Activated effector memory CD4-positive, alpha-beta T cell treated with anti-CD3 and anti-CD28 coated beads, Interleukin-2, amount 50 U/mL, for 16 hours (primary cell): ENCODE measurements at places on chromosomes 7 and 10.

- no peak for DNase-seq
Measured at GRCh38 chr7:151844071-151844824, 32.7 kb downstream of the PRKAG2 start.

DNA sequence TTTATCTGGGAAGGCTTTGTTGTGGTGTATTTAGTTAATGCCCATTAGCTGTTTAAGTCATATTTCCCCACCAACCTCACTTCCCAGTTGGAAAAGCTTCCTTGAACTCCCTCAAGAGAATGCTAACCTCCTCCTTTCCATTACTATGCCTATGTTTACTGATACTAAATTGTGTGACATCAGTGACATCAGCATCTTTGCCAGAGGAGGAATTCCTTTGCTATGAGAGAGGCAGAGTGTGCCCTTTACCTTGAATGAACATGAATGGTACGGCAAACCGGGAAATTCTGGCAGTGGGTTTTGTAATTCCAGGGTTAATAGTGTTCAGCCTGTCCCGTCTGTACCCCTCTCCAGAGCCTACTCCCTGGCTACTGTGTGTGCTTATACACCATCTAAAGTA, 22.1 kb upstream of the GLCCI1 start:
- no peak for DNase-seq

- DNase-seq = peak; percentile 78
Measured at GRCh38 chr10:17616403-17617030, 657 bp downstream of the HACD1 start.

GRCh38 chr10:13018171-13018570, 16.7 kb upstream of the CCDC3 start:
- no peak for DNase-seq

DNA sequence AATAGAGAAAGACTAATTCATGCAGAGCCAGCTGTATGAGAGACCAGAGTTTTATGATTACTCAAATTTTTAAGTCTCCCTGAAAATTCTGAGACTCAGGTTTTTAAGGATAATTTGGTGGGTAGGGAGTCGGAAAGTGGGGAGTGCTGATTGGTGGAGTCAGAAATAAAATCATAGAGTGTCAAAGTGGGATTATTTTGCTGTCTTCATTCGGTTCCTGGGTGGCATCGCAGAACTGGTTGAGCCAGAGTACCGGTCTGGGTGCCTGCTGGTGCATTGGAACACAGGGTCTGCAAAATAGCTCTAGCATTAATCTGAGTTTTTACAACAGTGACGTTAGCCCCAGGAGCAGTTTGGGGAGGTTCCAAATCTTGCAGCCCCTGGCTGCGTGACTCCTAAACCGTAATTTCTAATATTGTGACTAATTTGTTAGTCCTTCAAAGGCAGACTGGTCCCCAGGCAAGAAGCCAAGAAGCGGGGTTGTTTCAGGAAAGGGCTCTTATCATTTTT, 32.4 kb downstream of the GPRIN2 start:
- peak; percentile 58 for DNase-seq

- DNase-seq = no peak
Measured at GRCh38 chr10:94343151-94343550, 19.6 kb downstream of the NOC3L start.

DNA sequence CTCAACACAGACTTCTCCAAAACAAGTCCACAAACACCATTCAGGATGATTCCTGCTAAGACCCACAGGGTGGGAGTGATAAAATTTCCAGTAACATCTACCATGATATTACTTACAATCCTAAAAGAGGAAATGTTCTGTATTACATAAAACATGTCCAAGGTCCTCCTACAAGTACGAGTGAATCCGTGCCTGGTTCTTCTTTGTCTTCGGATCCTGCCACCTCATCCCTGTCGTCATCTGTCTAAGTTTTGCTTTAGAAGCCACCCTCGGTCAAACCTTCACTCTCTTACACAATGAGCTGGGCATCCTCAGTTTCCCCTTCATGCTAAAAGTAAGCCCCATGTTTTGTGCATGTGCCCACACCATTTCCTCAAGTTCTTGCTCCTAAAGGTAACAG, 279.0 kb downstream of the KCNMA1 start:
- DNase-seq = no peak

DNA sequence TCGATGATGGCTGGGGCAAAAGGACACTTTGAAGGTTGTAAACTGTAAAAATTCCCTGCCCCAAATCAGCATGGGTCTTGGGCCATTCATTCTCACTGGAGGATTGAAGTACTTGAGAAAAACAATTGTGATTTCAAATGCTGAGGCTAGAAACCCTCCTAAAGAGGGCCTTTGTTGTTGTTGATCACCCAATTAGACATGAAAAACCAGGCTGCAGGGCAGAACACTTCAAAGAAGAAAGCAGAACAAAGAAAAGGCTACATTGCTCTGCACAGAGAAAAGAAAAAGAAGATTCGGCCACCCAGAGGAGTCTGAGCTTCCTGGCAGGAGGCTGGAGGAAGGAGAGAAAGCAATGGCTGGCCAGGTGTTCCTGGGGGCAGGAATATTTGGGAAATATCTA, 143.1 kb downstream of the NPY start:
- no peak for DNase-seq

GRCh38 chr10:3465406-3465891, 292.9 kb upstream of the PITRM1 start:
- DNase-seq = no peak

GRCh38 chr7:112145206-112145605, 61.0 kb downstream of the DOCK4 start:
- no peak for DNase-seq
